ENCODE measurements at places on chromosomes 7 and 10.
A peak's percentile ranks its signal among the peaks of the same experiment; 100 is the strongest.

DNA sequence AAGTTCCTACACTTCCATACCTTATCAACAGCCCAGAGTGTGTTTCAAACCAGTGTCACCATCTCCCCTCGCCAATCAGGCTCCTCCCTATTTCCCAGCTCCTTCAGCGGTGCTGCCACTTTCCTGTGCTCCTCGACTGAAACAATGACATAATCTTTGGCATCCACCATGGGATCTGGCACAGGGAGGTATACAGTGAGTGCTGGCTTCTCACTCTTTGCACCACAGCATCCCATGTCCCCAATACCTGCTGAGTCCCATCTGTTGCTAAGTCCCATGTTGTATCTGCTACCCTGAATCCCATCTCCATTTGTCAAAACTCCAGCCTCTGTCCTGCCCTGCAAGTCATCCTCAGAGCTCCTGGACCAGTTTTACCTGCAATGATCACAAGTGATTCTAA is 15.4 kb downstream of the PAXIP1 start:
- no peak for DNase-seq

DNA sequence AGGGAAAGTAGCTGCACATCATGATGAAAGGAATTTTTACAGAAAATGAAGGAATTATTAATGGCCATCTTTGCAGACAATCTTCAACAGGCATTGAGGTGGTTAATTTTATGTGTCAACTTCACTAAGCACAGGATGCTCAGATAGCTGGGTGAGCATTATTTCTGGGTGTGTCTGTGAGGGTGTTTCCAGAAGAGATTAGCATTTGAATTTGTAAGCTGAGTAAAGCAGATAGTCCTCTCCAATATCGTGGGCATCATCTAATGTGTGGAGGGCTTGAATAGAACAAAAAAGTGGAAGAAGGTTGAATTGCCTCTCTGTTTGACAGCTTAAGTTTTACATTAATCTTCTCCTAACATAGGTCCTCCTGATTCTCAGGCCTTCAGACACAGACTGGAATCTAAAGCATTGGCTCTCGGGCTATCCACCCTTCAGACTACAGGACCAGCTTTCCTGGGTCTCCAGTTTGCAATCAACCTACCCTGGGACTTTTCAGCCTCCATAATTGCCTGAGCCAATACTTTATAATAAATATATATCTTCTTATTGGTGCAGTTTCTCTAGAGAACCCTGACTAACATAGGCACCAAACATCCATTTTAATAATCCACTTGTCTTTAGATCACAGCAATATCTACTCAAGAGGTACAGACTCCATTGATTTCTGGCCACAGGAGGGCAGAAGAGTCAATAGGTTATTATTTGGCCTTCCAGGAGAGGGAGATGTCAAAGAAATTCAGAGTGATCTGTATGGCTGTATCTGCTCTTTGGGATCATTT is 10.5 kb upstream of the CRPPA start:
- no peak for DNase-seq

- no peak for DNase-seq
Measured at GRCh38 chr10:35751347-35751746, 109.3 kb upstream of the FZD8 start.

DNA sequence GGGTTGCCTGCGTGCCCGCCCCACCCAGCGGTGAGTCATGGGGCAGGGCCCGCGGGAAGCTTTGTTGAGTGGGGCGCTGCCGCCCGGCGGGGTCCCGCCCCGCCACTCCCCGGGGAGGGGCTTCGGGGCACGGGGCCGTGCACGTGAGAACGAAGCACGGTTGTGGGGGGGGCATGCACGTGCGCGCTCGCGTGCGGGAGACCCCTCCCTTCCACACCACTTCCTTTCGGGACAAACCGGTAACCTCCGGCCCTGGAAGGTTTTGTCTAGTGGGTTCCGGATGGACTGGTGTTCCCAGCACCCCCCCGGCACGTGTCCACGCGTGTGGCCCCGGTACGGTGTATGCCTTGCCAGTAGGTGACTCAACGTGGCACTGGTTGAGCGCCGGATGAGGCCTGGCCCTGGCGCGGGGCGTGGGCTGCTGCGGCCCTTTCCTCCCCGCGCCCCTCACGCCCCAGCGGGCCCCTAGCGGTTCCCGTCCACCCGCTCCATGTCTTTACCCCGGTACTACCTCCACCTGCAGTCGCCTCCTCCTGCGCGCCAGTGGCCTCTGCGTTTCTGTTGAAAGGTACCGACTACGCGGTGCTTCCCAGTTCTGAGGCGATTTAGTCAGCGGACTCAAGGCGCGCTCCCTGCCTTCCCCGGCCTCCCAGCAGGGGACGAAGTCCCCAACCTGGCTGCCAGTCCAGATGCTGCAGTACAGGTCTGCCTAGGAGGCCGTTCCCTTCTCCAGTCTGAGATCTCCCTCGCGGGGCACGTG is 3.1 kb downstream of the ADIRF start:
- peak; percentile 66 for DNase-seq

- no peak for DNase-seq
Measured at GRCh38 chr10:128863411-128863810, 603.6 kb upstream of the MGMT start.

DNA sequence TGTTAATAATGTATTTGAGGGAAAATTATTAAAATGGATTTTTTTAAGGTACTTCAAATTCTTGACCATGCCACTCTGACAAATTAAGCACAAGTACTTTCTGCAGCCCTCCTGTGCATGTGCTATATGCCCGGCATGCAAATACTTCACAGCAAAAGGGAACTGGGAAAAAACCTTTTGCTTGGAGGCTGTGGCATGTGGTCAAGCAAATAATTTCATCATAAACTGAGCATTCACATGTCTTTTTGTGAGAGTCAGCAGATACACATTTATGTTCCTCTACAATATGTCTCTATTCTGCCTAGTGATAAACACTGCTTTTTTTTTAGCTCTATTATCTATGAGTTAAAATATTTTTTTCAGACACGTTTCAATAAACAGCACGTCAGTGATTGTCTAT is 53.7 kb upstream of the SEMA3A start:
- DNase-seq, result no peak

GRCh38 chr7:111789048-111789320 is 226.7 kb upstream of the IMMP2L start:
- DNase-seq, result no peak

GRCh38 chr7:43758822-43759683 is 573 bp downstream of the BLVRA start:
- no peak for DNase-seq

DNA sequence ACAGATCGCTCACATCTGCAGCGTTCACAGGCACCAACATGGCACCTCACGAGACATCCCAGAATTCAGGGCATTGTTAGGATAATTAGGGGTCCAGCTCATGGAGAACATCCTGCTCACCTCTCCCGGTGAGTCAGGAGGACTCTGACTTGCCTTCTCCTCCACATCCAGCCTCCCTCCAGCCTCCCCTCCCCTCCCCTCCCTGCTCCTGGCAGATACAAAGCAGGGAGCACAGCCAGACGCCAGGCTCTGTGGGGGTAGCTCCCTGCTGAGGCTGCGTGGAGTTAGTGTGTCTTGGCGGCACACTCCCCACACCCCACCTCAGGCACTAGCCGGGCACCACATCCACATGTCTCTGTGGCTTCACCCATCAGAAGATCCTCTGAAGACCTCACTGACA is 320.6 kb downstream of the CXCL12 start:
- DNase-seq, result no peak

- DNase-seq, result no peak
Measured at GRCh38 chr10:32349199-32349585, 2.2 kb upstream of the EPC1 start.

- DNase-seq, result no peak
Measured at GRCh38 chr10:104657457-104657856, 16.4 kb downstream of the SORCS3 start.

DNA sequence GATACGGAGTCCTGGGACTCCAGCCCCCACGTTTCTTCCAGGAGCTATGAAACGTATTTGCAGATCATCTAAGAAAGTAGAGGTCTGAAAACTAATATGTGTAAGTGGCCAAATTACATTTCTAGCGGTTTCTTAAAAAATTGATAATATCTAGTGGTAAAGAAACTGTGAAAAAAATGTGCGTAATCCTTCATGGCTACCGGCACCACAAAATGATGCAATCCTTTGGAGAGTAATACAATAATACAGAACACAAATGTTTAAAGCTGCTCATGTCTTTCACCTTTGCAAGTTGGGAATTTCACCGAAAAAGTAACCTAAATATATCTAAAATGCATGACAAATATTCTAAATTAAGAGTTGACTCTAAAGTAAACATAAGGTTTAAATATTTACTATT is 742.1 kb downstream of the GRID1 start:
- DNase-seq, result no peak

DNA sequence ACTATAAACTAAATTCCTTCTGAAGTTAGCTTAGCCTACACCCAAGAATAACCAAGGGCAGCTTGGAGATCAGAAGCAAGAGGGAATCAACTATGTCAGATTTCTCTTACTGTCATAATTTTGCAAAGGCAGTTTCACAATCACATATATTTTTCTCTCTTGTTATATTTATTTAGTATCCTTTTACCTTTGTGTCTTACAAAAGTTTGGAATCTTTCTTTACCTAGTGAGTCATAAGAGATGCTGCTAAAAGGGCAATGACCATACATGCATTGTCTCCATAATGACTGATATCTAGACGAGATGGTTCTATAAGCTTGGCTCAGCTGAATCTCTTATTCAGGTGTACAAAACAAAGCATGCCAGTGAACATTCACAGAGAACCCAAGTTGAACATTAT is 61.1 kb downstream of the PPP1R17 start:
- no peak for DNase-seq

- no peak for DNase-seq
Measured at GRCh38 chr10:120945801-120946302, 94.7 kb downstream of the WDR11 start.

- no peak for DNase-seq
Measured at GRCh38 chr10:69295027-69295636, 16.8 kb downstream of the HK1 start.

- peak; percentile 4 for DNase-seq
Measured at GRCh38 chr10:89810908-89811525, 109.6 kb downstream of the KIF20B start.

GRCh38 chr10:115989621-115990020 is 283.4 kb downstream of the GFRA1 start:
- no peak for DNase-seq

DNA sequence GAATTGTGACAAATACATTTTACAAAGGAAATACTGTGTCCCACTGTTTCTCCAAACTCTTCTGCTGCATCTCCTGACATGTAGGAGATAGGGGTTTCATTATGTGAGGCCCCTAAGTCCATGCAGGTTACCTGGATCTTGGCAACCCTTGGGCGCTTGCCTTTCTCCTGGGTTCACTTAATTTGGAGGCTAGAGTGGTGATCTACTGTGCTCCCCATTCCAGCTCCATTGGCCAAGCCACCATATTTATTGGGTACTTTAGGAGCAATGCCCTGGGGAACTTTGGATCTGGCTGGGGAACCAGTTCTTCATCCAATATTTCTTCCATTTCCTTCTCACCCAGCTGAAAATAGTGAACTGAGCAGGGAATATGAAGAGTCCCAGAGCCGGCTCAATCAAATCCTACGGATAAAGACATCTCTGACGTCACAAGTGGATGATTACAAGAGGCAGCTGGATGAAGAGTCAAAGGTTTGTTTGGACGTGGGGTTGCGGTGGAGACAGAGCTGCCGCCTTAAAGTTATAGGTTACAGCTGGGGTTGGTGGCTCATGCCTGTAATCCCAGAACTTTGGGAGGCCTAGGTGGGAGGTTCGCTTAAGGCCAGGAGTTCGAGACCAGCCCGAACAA is 18.5 kb downstream of the MYH16 start:
- DNase-seq, result peak; percentile 21

- no peak for DNase-seq
Measured at GRCh38 chr10:128540781-128541761, 414.8 kb upstream of the MKI67 start.

GRCh38 chr10:117240621-117241529 is at the start of gene SLC18A2:
Gene SLC18A2 (plus strand): TSS chr10:117241114. CDS start chr10:117241694, 580 bp downstream.
- DNase-seq, result no peak

DNA sequence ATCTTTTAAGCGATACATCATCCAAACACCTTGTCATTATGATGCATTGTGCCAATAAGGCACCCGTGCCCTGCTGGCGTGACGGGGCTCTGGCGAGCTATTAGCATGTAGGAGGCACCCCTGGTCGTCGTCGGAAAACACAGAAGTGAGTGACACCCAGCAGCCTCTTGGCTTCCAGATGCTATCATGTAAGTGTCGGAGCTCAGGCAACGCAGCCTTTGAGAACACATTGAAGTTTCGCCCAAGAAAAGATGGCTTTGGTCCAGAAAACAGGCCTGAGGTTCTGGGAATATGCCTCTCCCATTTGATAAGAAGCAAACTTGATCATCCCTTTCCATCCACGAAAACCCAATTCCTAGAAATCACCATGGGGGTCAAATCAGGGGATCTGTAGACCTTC is 555.3 kb downstream of the GALNT17 start:
- DNase-seq, result no peak

DNA sequence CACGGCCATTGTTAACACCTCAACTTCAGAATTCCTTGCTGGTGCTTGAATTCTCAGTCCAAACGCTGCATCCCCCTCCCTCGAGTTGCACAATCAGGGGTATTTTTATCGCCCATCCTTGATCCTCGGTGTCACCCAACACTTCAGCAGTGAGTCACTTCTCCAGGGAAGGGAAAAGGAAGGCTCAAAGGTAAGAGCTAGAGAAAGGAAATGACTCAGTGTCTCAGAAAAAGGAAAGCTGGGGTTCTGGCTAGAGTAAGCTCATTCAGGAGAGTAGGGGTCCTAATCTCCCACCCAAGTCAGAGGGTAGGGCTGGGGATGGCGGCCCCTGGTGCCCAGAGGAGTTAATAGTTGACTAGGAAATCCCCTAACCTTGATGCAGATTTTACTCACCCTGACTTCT is 39.8 kb upstream of the TRIM8 start:
- DNase-seq, result no peak

DNA sequence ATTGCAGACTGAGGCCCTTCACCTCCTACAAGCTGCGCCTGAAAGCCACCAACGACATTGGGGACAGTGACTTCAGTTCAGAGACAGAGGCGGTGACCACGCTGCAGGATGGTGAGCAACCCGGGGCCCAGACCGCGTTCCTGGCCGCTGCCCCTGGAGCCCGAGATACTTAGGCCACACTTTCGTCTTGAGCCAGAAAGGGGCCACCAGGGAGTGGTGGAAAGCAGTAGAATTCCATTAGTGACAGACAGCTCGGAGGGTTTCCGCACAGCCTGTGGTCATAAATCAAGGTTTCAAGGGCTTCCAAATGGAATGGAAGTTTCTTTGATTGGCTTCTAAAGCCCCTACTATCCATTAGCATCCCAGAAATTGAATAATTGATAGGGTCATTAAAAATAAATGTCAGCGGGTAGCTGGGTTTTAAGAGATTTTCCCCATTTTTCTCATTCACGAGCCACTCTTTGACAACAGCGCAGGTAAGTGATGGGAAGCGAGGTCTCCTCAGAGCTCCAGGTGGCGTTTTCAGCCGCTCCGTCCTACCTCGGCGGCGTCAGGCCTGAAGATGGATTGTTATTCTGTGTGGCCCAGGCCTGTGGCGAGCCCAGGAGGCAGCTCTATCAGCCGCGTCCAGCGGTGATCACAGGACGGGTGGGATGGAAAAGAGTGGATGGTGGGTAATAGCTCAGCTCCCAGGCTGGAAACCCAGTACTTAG is 523.5 kb upstream of the FOXK1 start:
- no peak for DNase-seq

- no peak for DNase-seq
Measured at GRCh38 chr7:91655656-91656055, 224.8 kb downstream of the MTERF1 start.
